ENCODE measurements at places on chromosomes 16 and 17. TPM values are rescaled to one million over a fixed set of nuclear protein-coding genes. Genes with fewer than 3 reads are reported as not detected.

The TLCD3B gene
- total RNA-seq, result not detected

The CCL4L2 gene
- not detected for total RNA-seq

The ABCA8 gene
- 47.2 TPM for total RNA-seq

The CEMP1 gene
- total RNA-seq, result not detected

The FAM171A2 gene
- 5.0 TPM for total RNA-seq

DNA sequence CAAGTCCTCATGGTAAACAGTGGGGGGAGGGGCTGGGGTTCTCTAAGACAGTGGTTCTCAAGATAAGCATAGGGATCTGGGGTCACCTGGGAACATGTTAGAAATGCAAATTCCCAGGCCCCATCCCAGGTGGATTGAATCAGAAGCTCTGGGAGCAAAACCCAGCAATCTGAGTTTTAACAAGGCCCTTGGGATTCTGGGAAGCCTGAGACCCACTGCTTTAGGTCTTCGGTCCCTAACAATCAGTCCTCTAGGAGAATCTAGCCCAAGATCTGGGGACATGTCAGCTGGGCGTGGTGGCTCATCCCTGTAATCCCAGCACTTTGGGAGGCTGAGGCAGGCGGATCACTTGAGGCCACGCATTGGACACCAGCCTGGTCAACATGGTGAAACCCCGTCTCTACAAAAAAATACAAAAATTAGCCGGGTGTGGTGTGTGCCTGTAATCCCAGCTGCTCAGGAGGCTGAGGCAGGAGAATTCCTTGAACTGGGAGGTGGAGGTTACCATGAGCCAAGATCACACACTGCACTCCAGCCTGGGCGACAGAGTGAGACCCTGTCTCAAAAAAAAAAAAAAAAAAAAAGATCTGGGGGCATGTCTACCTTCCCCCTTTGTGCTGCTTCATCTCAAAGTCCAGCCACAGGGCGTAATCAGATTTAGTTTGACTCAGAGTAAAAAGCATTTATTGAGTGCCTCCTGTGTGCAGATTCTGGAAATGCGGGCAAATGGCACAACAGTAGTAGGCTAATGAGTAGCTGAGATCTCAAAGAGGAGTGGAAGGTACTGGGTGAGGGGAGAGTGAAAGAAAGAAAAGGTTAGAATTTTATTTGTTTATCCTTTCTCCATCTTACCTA is 8.8 kb upstream of the NR1D1 start:
- H3K27me3 ChIP-seq, result no peaks in the 10 kb centered on the region
- DNase-seq, result no peak
- no peak overlapping the region for H3K4me3 ChIP-seq
- peak overlapping the region; percentile 96 for H3K27ac ChIP-seq

- DNase-seq, result peak; percentile 39
- H3K27ac ChIP-seq, result no peak overlapping the region
- no peaks in the 10 kb centered on the region for H3K27me3 ChIP-seq
- peaks cover 3% of the 10 kb centered on the region for H3K36me3 ChIP-seq
- H3K4me1 ChIP-seq, result peaks cover 8% of the 10 kb centered on the region
Observed at GRCh38 chr16:70770626-70771552, 30.1 kb downstream of the VAC14 start.

DNA sequence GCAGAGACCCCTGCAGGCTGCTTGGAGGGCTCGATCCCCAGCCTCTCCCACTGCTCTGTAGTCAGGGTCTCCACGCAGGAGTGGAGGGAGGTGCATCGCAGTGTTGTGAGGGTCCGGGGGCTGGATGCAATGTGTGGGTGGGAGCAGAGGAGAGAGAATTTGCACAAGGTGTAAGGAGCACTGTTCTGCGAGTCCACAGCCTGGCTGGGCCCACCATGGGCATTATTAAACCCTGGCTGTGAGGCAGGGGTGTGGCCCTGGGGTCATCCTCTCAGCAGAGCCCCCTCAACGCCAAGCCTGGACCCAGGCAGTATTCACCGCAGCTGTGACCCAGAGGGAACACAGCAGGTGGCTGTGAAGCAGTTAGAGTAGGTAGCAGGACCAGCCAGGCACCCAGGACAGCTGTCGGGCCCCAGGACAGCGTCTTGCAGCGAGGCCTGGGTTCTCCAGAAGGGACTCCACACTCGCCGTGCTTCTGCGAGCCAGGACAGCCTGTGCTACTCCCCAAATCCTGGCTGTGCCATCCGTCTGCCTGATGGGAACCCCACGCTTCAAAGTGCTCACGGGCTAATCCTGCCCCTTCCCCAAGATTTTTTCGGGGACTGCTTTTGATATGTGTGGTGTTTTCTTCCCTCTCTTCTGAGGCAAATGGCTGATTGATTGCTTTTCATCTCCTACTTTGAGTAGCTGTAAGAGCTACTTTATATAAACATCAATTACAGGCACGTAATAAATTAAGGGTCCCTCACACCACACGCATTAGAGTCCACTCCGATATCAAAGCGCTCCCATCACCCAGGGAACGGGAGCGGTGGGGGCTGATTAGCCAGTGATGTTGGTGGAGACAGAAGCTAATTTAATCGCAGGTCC is 100.9 kb upstream of the GSE1 start:
- H3K27ac ChIP-seq, result no peak overlapping the region
- H3K36me3 ChIP-seq, result no peaks in the 10 kb centered on the region
- DNase-seq, result no peak
- H3K4me1 ChIP-seq, result peaks cover 33% of the 10 kb centered on the region
- no peak overlapping the region for H3K4me3 ChIP-seq
- no peaks in the 10 kb centered on the region for H3K27me3 ChIP-seq

DNA sequence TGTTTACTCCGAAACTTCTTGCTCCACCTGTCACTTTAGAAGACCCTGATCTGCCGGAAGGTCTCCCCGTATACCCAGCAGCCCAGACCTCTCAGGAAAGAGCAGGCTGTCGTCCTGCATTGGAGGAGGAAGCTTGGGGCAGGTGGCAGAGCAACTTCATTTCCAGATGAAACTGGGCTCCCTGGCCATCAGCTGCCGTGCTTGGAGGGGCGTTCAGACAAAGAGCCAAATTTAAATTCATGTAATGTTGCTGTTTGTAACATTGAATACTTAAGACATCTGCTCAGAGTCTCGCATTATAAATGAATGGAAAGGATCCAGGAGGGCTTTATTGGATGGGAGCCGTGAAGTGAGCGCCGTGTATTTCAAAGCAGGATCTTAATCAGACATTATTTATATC is 628.5 kb downstream of the MAF start:
- DNase-seq, result no peak
- H3K27ac ChIP-seq, result no peak overlapping the region
- H3K4me1 ChIP-seq, result no peaks in the 10 kb centered on the region

- no peaks in the 10 kb centered on the region for H3K27me3 ChIP-seq
- peak overlapping the region; percentile 93 for H3K4me3 ChIP-seq
- peaks cover 8% of the 10 kb centered on the region for H3K36me3 ChIP-seq
- H3K27ac ChIP-seq, result peak overlapping the region; percentile 90
- no peak for DNase-seq
Observed at GRCh38 chr16:2515180-2515851, 1.6 kb downstream of the ATP6V0C start.

- H3K4me3 ChIP-seq, result no peak overlapping the region
- no peak overlapping the region for H3K27ac ChIP-seq
- no peaks in the 10 kb centered on the region for H3K27me3 ChIP-seq
- no peaks in the 10 kb centered on the region for H3K36me3 ChIP-seq
Observed at GRCh38 chr17:14150619-14151018, 81.3 kb downstream of the COX10 start.

- no peak overlapping the region for H3K27ac ChIP-seq
- DNase-seq, result no peak
- peaks cover 7% of the 10 kb centered on the region for H3K4me1 ChIP-seq
- no peaks in the 10 kb centered on the region for H3K27me3 ChIP-seq
- H3K4me3 ChIP-seq, result no peak overlapping the region
Observed at GRCh38 chr17:4199818-4200402, 56.9 kb downstream of the CYB5D2 start.

Data from fibroblast of lung (primary cell).